K562 (cell line): ENCODE measurements at places on chromosomes 12 and 14.

- DNase-seq: no peak
Measured at GRCh38 chr12:124597041-124597440, 29.6 kb upstream of the NCOR2 start.

- no peak for DNase-seq
Measured at GRCh38 chr12:92927055-92927435, 2.0 kb downstream of the EEA1 start.

DNA sequence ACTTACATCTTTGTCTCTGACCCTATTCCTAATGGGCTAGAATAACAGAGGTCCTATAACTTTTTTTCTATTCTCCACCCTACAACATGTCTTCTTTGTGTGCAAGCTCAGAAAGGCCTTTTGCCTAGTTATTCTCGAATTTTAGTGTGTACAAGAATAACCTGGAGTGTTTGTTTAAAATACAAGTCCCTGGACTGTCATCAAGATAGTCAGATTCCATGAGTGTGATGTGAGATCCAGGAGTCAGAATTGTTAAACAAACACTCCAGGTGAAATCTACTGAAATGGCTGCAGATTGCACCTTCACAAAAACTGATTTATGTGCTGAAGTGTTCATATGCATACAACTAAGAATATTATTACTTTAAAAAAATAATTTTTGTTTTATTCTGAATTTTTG lies 114.4 kb upstream of the DIO2 start:
- DNase-seq: no peak

DNA sequence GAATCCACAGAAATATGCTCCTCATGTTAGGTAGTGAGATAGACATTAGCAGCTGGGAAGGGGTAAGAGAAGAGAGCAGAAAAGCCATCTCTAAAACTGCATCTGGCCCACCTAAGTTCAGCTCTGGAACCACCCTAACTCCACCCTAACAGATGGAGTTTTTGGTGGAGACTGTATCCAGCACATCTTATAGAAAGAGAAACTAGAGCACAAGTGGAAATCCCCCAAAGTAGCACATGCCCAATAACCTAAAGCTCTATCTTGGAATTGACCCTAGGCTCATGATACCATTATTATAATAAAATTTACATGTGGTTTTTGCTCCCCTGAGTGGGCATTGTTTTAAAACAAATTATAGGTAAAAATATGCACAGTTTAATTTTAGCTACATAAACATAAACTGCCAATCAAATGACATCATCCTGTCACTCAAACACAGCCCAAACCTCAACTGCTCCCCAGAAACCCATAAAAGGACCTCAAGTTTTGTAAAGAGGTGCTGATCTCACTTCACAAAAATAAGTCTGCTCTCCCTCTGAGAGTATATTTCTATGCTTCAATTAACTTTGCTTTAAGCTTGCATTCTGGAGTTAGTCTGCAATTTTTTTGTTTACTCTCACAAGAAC lies 206.4 kb downstream of the PIK3C2G start:
- DNase-seq: no peak

DNA sequence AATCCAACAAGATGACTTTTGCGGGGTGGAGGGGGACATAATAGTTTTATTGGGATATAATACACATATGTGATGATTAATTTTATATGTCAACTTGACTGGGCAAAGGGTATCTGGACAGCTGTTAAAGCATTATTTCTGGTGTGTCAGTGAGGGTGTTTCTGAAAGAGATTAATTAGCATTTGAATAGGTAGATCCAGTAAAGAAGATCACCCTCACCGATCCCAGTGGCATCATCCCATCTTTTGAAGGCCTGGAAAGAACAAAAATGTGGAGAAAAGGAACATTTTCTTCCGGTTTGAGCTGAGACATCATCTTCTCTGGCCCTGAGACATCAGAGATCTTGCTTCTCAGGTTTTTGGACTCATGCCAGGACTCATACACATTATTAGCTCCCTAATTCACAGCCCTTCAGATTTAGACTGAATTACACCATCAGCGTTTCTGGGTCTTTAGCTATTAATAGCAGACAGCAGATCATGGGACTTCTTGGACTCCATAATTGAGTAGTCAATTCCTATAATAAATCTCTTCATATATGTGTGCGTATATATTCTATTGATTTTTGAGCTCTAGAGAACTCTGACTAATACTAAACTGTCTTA lies 283.6 kb downstream of the PCNX1 start:
- DNase-seq: no peak

- DNase-seq: no peak
Measured at GRCh38 chr14:89317051-89317691, 99.9 kb downstream of the FOXN3 start.

- DNase-seq: no peak
Measured at GRCh38 chr14:42374332-42374731, 767.7 kb downstream of the LRFN5 start.
